NCI-H187 treated with DMSO at 0.1 percent for 48 hours (cell line): ENCODE measurements at places on chromosomes 5 and 9.

GRCh38 chr5:109939116-109939682, 249.5 kb downstream of the MAN2A1 start:
- DNase-seq: no peak

- DNase-seq: no peak
These were observed 32.8 kb upstream of the NMUR2 start for GRCh38 chr5:152437866-152438265.

DNA sequence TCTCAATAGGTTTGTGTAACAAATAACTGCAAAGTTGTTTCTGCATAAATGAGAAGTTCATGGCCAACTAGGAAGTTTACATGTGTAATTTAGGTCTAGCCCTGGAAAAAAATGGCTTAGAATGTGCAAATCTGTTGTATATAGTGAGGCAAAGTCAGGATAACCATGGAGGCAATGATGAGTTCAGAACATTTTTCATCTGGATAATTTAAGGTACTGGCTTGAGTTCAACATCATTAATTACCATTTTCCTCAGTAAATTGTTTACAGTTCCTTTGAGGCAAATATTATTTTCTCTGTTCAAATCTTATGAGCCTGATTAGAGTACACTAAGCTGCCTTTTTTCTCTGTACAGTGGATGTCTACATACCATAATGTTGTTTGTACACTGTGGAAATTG, 1259.0 kb upstream of the NUDT12 start:
- no peak for DNase-seq

DNA sequence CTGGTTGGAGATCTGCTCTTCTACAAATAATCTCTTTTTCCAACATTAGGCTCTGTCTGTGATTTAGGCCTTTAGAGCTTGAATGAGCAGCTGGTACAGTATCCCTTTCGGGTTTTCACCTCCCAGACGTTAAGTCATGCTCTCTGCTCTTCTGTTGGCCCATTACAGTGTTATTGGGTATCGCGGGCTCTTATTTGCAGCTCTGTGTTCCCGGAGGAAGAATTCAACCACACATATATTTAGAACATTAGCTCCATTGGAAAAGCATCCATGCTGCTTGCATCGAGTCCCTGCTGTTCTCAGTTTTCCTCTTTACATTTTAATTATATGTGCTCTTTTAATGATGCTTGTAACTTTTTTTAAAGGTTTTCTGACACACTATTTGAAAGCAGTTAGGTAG, 278.0 kb upstream of the ADCY2 start:
- no peak for DNase-seq

DNA sequence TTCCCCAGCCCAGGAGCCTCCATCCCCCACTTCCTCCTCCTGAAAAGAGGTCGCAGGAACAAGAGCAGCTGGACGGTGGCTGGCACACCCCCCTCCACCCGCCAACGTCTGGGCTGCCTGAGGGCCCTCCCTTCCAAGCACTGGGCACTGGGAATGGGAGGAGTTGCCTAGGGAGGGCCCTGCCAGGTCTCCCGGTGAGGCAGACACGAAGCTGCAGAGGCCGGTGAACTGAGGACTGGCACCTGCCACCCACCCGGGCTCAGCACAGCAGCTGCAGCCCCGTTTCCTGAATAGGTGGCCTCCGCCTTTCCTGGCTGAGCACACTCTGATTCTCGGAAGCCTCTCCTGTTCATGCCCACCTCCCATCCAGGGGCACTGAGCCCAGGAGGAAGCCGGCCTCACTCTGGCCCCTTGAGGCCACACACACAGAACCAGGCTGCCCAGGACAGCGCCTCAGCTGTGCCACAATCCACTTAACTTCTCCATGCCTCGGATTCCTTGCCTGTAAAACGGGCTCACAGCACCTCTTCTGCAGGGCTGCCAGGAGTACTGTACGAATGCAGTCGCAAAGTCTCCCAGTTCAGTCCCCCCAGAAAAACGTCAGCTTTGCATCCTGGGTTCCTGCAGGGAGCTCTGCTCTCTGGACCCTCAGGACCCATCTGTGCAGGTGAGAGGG, 1.3 kb downstream of the NPDC1 start:
- no peak for DNase-seq

GRCh38 chr5:176388003-176388443, 375 bp downstream of the NOP16 start:
- DNase-seq: no peak
